ENCODE measurements at places on chromosomes 5 and 9. TPM values are rescaled to one million over a fixed set of nuclear protein-coding genes. Genes with fewer than 3 reads are reported as not detected.

DNA sequence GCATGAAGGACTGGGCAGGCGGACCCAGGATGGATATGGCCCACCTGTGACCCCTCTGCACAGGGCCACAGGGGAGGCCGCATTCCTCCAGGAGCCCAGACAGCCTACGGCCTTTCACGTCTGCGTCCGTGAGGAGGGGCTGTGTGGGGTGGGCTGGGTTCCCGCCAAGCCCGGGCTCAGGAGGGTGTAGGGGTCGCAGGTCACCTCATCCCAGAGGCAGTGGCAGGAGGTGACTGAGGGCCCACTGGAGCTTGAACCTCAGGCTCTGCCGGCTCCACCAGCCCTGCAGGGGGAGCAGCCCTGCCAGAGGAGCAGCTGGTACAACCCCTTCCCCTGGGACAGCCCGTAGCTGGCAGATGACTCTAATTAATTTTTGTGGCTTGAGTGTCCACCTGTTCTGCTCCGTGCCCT lies 40.7 kb upstream of the CACNA1B start:
- no peak overlapping the region for H3K27ac ChIP-seq
- H3K27me3 ChIP-seq = no peaks in the 10 kb centered on the region
- H3K36me3 ChIP-seq = peaks cover 27% of the 10 kb centered on the region
- no peaks in the 10 kb centered on the region for H3K4me1 ChIP-seq
- no peak for DNase-seq
- H3K4me3 ChIP-seq = no peak overlapping the region

Gene INSL4
- not detected for total RNA-seq

- no peaks in the 10 kb centered on the region for H3K36me3 ChIP-seq
- H3K27me3 ChIP-seq = no peaks in the 10 kb centered on the region
- H3K27ac ChIP-seq = no peak overlapping the region
- H3K4me1 ChIP-seq = peaks cover 53% of the 10 kb centered on the region
- no peak for DNase-seq
- H3K4me3 ChIP-seq = no peak overlapping the region
Measured at GRCh38 chr5:107607671-107608345, 62.9 kb downstream of the EFNA5 start.

DNA sequence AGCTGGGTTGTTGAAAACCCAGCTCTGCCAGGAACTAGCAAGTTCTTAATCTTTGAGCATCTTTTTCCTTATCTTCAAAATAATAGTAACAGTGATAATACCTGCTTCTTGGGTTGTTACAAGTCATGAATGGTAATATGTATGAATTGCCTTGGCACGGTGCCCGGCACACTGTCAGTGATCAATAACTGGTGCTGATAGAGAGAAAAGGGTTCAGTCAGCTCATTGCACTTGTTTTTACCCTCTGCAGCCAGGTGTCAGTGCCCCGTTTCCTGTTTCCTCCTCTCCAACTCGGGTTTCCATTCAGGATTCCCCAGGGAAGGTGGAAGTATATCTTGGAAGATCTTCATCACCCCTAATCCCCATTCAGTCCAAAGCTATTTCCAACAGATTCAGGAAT lies 15.8 kb upstream of the NIPAL4 start:
- H3K4me1 ChIP-seq = peaks cover 28% of the 10 kb centered on the region
- no peak for DNase-seq
- peaks cover 2% of the 10 kb centered on the region for H3K36me3 ChIP-seq
- peaks cover 2% of the 10 kb centered on the region for H3K27me3 ChIP-seq
- H3K4me3 ChIP-seq = no peak overlapping the region
- no peak overlapping the region for H3K27ac ChIP-seq

- H3K27ac ChIP-seq = no peak overlapping the region
- no peaks in the 10 kb centered on the region for H3K27me3 ChIP-seq
- peaks cover 7% of the 10 kb centered on the region for H3K36me3 ChIP-seq
- H3K4me3 ChIP-seq = no peak overlapping the region
- H3K4me1 ChIP-seq = peaks cover 5% of the 10 kb centered on the region
Measured at GRCh38 chr9:121984726-121985402, 108.2 kb downstream of the TTLL11 start.

Gene NRARP
- total RNA-seq = 9.2 TPM

Gene PAEP
- not detected for total RNA-seq

- DNase-seq = no peak
- no peaks in the 10 kb centered on the region for H3K36me3 ChIP-seq
- peaks cover 24% of the 10 kb centered on the region for H3K4me1 ChIP-seq
- H3K4me3 ChIP-seq = no peak overlapping the region
- peaks cover 6% of the 10 kb centered on the region for H3K27me3 ChIP-seq
Measured at GRCh38 chr9:89941875-89942274, 337.1 kb downstream of the GADD45G start.
